Astrocyte (in vitro differentiated cells and primary cell): ENCODE measurements at places on chromosomes 2 and 18. TPM values are rescaled to one million over a fixed set of nuclear protein-coding genes. Genes with fewer than 3 reads are reported as not detected.

DNA sequence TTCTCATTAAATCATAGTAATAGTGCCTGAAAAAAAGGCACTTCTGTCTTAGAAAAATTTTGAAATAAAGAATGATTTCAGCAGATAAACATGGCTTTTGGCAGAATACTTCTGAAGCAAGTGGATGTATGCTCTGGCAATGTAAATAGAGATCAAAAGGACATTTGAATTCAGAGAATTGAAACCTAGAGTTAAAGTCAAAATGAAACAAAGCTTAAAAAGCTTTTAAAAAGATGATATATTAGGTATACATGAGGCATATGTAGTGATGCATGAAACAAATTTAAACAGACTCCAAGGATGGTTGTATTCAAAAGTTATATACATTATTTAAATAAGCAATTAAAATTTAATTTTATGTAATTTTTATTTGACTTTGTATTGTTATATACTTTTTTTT is 1344.5 kb upstream of the TMEFF2 start:
- H3K4me3 ChIP-seq = no peak overlapping the region
- no peak overlapping the region for H3K27ac ChIP-seq
- no peaks in the 10 kb centered on the region for H3K27me3 ChIP-seq
- H3K4me1 ChIP-seq = no peaks in the 10 kb centered on the region
- DNase-seq = no peak
- H3K36me3 ChIP-seq = no peaks in the 10 kb centered on the region

DNA sequence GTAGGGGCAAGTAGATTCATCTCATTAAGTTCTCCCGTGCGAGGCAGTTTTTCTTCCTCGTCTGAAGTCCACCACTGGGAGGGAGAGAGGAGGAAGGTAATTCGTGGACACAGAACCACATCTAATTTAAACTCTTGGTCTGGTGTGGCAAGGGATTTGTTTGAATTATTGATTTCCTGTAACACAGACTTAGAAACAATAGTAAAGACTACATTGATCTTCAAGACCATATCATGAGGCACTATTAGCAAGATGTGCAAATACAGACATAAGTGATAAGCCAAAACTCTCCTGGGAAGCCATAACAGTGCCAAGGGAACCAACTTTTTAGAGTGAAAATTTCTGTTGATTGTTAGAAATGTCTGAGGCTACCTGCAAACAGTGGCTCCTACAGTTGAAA is 158.6 kb downstream of the ALPK2 start:
- H3K27ac ChIP-seq = no peak overlapping the region
- no peaks in the 10 kb centered on the region for H3K36me3 ChIP-seq
- H3K4me1 ChIP-seq = no peaks in the 10 kb centered on the region
- no peak overlapping the region for H3K4me3 ChIP-seq
- peaks cover 8% of the 10 kb centered on the region for H3K27me3 ChIP-seq

Gene POMC
- total RNA-seq = not detected in 2 replicates

GRCh38 chr2:240991378-240992263 is 6.8 kb upstream of the SNED1 start:
- H3K27me3 ChIP-seq = no peaks in the 10 kb centered on the region
- peak; percentile 93 for DNase-seq
- no peak overlapping the region for H3K4me3 ChIP-seq
- H3K27ac ChIP-seq = no peak overlapping the region

Gene LRP1B
- total RNA-seq = 1.5 and 2.5 TPM in 2 replicates

DNA sequence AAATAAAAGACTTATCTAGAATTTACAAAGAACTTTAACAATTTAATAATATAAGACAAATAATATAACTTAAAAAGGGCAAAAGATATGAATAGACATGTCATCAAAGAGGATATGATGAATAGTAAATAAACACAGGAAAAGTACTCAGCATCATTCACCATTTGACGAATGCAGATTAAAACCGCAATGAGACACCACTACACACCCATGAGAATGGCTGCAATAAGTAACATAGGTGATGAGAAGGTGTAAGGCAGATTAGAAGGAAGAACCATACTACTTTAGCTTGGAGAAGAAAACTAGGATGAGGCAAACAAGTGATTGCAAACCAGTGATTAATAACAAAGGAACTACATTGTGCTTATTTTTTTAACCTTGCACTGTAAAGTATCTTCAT is 152.0 kb downstream of the CYRIA start:
- peaks cover 10% of the 10 kb centered on the region for H3K27me3 ChIP-seq
- no peaks in the 10 kb centered on the region for H3K4me1 ChIP-seq
- DNase-seq = no peak
- H3K36me3 ChIP-seq = no peaks in the 10 kb centered on the region

GRCh38 chr2:69977906-69978482 is 16.6 kb upstream of the ASPRV1 start:
- H3K4me1 ChIP-seq = no peaks in the 10 kb centered on the region
- DNase-seq = no peak
- H3K4me3 ChIP-seq = no peak overlapping the region
- no peak overlapping the region for H3K27ac ChIP-seq
- peaks cover 2% of the 10 kb centered on the region for H3K27me3 ChIP-seq

GRCh38 chr2:10233131-10234012 is 69.3 kb upstream of the HPCAL1 start:
- no peak overlapping the region for H3K27ac ChIP-seq
- H3K36me3 ChIP-seq = no peaks in the 10 kb centered on the region
- H3K4me3 ChIP-seq = no peak overlapping the region
- DNase-seq = no peak
- no peaks in the 10 kb centered on the region for H3K27me3 ChIP-seq
- H3K4me1 ChIP-seq = peaks cover 5% of the 10 kb centered on the region

DNA sequence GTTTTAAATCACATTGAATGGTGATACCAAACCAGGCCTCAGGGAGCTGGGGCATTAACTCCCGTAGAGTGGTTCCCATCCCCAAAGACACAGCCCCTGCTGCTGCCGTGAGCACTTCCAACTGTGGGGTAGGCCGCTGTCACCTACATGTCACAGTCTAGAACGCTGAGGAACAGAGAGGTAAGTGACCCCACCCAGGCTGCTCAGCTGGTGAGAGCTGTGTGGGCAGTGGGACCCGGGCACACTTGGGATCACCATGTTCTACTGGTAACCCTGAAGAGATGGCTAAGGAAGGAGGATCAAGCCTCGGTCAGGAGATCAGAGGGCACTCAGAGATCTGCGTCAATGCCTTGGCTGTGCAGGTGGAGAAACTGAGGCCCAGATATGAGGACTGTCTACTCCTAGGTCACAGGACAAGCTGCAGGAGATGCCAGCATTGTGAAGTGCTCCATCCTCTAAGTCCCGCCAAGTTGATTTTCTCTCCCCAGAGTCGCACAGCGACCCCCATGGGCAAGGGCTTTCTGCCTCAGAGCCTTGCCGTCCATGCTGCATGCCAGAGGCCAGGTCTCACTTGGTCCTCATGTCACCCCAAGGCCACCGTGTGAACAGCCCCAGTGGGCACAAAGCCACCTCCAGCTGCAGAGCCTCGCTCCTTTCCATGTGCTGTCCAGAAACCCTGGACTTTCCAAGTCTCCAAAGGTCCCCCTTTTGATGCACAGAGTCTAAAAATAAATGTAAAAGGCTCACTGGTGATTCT is 144.2 kb upstream of the OTOS start:
- no peaks in the 10 kb centered on the region for H3K27me3 ChIP-seq
- no peaks in the 10 kb centered on the region for H3K4me1 ChIP-seq
- no peak for DNase-seq
- no peak overlapping the region for H3K4me3 ChIP-seq
- H3K36me3 ChIP-seq = no peaks in the 10 kb centered on the region
- H3K27ac ChIP-seq = no peak overlapping the region

DNA sequence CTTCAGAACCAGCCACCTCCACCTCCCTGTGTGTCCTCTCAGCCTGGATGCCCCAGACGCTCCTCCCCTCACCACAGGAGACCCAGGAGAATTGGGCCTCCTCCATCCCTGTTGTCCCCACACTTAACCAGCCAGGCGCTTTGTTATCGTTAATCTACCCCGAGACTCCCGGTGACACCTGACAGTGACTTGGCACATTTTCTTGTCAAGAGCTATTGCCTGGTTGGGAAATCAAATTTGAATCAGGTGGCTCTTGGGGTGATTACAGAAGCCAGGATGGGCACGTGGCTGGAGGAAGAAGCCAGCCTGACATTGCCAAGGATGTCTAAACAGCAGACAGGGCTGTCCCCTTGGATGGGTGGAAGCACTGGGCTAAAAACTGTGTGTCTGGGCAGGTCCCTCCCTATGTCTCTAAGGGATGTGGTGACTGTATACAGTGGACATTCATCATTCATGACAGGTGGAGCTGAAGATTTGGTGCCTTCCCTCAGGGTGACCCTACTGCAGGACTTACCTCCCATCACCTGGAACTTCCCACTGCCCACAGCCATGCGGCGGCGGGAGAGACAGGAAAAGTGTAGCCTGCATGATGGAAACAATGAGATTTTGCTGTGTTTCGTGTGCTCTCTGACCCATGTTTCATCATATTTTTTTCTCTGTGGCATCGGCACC is 157.2 kb upstream of the CAPN13 start:
- no peaks in the 10 kb centered on the region for H3K4me1 ChIP-seq
- H3K27ac ChIP-seq = no peak overlapping the region
- DNase-seq = no peak
- H3K36me3 ChIP-seq = no peaks in the 10 kb centered on the region
- H3K27me3 ChIP-seq = peaks cover 2% of the 10 kb centered on the region
